ENCODE measurements at places on chromosomes 1 and 21. TPM values are rescaled to one million over a fixed set of nuclear protein-coding genes. Genes with fewer than 3 reads are reported as not detected.

Gene PODN
- not detected for total RNA-seq

Gene DPYD
- 15.2 TPM for total RNA-seq

Gene KPRP
- total RNA-seq, result not detected

Gene OR2T11
- total RNA-seq, result 0.13 TPM

Gene FCGR2B
- 1.9 TPM for total RNA-seq

Gene CASQ1
- not detected for total RNA-seq

Gene KIAA0040
- total RNA-seq, result 50.2 TPM

Measured in OCI-LY7 (cell line).